Karpas-422 (cell line): ENCODE measurements at places on chromosomes 12 and 14. TPM values are rescaled to one million over a fixed set of nuclear protein-coding genes. Genes with fewer than 3 reads are reported as not detected.

GRCh38 chr12:45879363-45879895, 110.9 kb downstream of the SCAF11 start:
- DNase-seq = no peak
- H3K4me1 ChIP-seq = no peaks in the 10 kb centered on the region
- peaks cover 73% of the 10 kb centered on the region for H3K36me3 ChIP-seq
- H3K27ac ChIP-seq = no peak overlapping the region

- no peak overlapping the region for H3K27ac ChIP-seq
- H3K4me1 ChIP-seq = no peaks in the 10 kb centered on the region
- H3K4me3 ChIP-seq = no peak overlapping the region
- DNase-seq = peak; percentile 86
- H3K27me3 ChIP-seq = no peaks in the 10 kb centered on the region
- no peaks in the 10 kb centered on the region for H3K36me3 ChIP-seq
Measured at GRCh38 chr12:130013771-130014484, 110.1 kb upstream of the TMEM132D start.

DNA sequence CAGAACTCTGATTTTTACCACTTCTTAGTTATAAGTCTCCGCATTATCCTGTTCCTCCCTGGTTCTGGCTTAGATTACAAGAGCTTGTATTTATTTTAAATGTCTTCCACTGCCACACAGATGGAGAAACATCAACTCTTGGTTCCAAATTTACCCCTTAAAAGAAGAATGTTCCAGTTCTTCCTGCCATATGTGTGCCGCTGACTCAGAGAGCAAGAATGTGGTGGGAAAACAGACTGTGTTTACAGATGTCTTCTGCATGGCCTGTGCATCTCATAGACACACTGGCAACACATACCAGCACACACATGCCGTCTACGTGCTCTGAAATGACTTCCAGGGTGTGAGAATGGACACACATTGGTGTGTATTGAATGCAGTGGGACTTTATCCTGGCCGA, 383.0 kb downstream of the LRIG3 start:
- DNase-seq = no peak
- H3K36me3 ChIP-seq = no peaks in the 10 kb centered on the region
- H3K27me3 ChIP-seq = no peaks in the 10 kb centered on the region

- no peaks in the 10 kb centered on the region for H3K27me3 ChIP-seq
- H3K36me3 ChIP-seq = no peaks in the 10 kb centered on the region
- peak overlapping the region; percentile 3; the same call in 1 of the 2 replicates for H3K4me3 ChIP-seq
- H3K4me1 ChIP-seq = peaks cover 22% of the 10 kb centered on the region
Measured at GRCh38 chr14:76904740-76905569, 78.7 kb downstream of the LRRC74A start.

DNA sequence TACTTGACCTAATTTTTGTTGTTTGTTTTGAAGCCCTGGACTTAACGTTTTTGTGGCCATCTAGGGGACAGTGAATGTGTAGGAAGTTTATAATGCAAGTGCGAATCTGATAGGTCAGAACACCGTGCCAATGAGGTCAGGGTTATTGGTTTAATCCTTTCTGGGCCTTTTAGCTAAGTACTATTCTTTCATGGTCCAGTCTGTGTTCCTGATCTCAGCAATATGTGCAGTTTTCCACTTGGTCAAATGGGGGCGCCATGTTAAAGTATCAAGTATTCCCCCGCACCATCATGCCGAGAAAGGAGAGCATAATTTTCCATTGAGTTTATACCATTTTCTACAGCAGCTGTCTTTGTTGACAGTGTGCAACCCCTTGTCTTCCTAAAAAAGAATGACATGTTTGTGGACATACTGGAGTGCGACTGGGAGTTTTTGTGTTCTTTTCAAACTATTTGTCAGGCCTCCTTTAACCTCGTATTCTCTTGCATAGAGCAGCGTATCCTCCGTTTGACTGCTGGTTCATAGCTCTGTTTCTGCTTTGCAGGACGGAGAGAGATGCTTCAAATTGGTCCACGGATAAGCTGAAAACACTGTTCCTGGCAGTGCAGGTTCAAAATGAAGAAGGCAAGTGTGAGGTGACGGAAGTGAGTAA, 1.3 kb downstream of the AHSA1 start:
- peak; percentile 89 for DNase-seq
- H3K4me3 ChIP-seq = peak overlapping the region; percentile 94
- peak overlapping the region; percentile 89 for H3K27ac ChIP-seq
- H3K36me3 ChIP-seq = peaks cover 42% of the 10 kb centered on the region

GRCh38 chr12:105995961-105996431, 142.8 kb downstream of the NUAK1 start:
- H3K4me1 ChIP-seq = no peaks in the 10 kb centered on the region
- no peak overlapping the region for H3K4me3 ChIP-seq
- H3K27me3 ChIP-seq = no peaks in the 10 kb centered on the region
- no peak overlapping the region for H3K27ac ChIP-seq

DNA sequence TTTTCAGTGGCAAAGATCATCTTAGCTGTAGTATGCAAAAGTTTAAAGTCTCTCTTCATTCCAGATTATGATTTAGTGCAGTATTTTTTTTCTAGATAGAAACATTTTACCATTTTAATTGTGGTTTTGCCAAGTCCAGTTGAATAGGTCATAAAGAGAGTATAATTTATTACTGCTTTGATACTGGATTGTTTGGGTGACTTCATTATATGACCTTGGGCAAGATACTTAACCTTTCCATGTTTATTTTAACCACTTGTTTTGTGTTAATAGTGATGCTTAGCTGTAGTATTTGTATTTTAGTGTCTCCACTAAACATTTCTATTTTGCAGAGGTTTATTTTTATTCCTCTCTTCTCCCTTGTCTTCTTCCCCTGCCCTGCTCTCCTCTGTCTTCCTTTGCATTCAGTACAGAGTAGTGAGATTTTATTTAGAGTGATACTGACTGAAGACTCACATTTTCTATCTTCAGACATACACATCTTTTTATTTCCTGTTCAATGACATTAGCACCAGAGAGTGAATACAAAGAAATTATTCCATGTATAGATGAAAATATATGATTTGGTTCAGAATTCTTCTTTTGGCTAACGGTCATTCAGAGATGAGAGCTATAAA, 215.2 kb downstream of the ERC1 start:
- peak overlapping the region; percentile 43 for H3K4me3 ChIP-seq
- H3K36me3 ChIP-seq = no peaks in the 10 kb centered on the region
- peak; percentile 52 for DNase-seq
- H3K27me3 ChIP-seq = no peaks in the 10 kb centered on the region
- peaks cover 61% of the 10 kb centered on the region for H3K4me1 ChIP-seq
- H3K27ac ChIP-seq = peak overlapping the region; percentile 83

GRCh38 chr12:55974308-55974730, 441 bp downstream of the RAB5B start:
- no peaks in the 10 kb centered on the region for H3K27me3 ChIP-seq
- peaks cover 45% of the 10 kb centered on the region for H3K4me1 ChIP-seq
- peaks cover 6% of the 10 kb centered on the region; the same call in 1 of the 2 replicates for H3K36me3 ChIP-seq
- peak overlapping the region; percentile 76 for H3K27ac ChIP-seq
- H3K4me3 ChIP-seq = peak overlapping the region; percentile 94

GRCh38 chr12:24546661-24547060, 402.2 kb downstream of the BCAT1 start:
- H3K27me3 ChIP-seq = no peaks in the 10 kb centered on the region
- no peak for DNase-seq
- H3K27ac ChIP-seq = no peak overlapping the region
- H3K4me3 ChIP-seq = no peak overlapping the region

DNA sequence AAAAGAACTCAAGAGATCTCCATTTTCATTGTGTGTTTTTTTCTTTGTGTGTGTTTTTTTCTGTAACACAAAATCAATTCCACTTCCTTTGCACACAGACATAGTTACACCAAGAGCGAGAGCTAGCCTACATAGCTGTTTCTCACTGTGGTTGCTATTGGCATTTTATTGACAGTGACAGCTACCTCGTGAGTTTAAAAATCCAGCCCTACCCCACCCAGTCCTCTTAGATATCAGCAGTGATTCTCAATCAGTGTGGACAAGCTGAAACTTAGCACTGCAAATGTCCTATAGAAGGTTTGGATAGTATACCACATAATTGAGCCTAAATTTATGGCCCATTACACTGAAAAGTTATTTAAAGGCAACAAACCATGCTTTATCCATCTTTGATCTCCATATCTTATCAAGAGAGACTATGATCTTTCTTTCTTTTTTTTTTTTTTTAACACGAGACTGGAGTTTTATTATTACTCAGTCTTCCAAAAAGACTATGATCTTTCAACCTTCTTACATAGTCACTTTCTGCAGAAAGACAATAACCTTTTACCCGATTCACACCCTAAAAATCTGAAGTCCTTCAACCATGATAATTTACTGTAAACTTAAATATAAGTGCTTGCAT, 46.8 kb downstream of the ATP2B1 start:
- no peaks in the 10 kb centered on the region for H3K36me3 ChIP-seq
- H3K27ac ChIP-seq = no peak overlapping the region
- DNase-seq = no peak
- no peak overlapping the region for H3K4me3 ChIP-seq
- H3K27me3 ChIP-seq = no peaks in the 10 kb centered on the region

GRCh38 chr12:104083769-104084475, 19.6 kb downstream of the HCFC2 start:
- no peaks in the 10 kb centered on the region for H3K4me1 ChIP-seq
- H3K27me3 ChIP-seq = no peaks in the 10 kb centered on the region
- H3K27ac ChIP-seq = no peak overlapping the region
- DNase-seq = no peak
- peaks cover 8% of the 10 kb centered on the region; the same call in 1 of the 2 replicates for H3K36me3 ChIP-seq

- H3K4me1 ChIP-seq = no peaks in the 10 kb centered on the region
- no peak overlapping the region for H3K4me3 ChIP-seq
- no peaks in the 10 kb centered on the region for H3K36me3 ChIP-seq
- H3K27ac ChIP-seq = no peak overlapping the region
- no peaks in the 10 kb centered on the region for H3K27me3 ChIP-seq
Measured at GRCh38 chr12:116159175-116159574, 118.3 kb downstream of the MED13L start.

DNA sequence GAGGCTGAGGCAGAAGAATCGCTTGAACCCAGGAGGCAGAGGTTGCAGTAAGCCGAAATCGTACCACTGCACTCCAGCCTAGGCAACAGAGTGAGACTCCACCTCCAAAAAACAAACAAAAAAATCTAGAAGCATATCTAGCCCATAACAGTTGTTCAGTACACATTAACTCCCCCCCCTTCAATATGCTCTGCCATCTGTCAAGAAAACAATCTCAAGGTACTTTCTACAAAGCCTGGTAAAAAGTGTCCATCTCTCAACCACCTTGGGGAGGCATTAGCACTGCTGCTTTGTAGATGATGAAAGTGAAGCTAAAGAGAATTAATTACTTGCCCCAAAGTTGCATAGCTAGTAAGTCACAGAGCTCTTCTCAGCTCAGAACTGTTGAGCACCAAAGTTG, 24.9 kb downstream of the LGALS3 start:
- no peak overlapping the region for H3K4me3 ChIP-seq
- H3K36me3 ChIP-seq = peaks cover 73% of the 10 kb centered on the region
- no peak for DNase-seq

DNA sequence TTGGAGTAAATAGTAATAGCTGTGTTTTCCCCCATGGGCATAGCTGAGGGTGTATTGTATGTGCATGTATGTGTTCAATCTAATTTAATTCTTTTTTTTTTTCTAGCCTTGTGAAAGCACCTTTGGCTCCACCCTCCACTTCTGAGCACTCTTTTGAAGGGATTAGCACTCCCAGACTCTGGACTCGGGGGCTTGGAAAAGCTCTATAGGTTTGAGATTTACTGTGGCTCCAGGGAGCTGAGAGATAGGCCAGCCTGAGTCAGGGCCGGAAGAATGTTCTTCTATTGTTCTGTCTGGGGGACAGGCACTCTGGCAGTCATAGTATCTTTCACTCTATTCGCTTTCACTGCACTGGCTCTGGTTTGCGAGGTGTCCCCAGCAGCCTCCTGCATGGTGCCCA, 540.0 kb upstream of the TBX3 start:
- no peak for DNase-seq
- no peaks in the 10 kb centered on the region for H3K4me1 ChIP-seq
- no peaks in the 10 kb centered on the region; the same call in 1 of the 2 replicates for H3K27me3 ChIP-seq
- no peak overlapping the region for H3K27ac ChIP-seq
- no peak overlapping the region for H3K4me3 ChIP-seq
- no peaks in the 10 kb centered on the region for H3K36me3 ChIP-seq

DNA sequence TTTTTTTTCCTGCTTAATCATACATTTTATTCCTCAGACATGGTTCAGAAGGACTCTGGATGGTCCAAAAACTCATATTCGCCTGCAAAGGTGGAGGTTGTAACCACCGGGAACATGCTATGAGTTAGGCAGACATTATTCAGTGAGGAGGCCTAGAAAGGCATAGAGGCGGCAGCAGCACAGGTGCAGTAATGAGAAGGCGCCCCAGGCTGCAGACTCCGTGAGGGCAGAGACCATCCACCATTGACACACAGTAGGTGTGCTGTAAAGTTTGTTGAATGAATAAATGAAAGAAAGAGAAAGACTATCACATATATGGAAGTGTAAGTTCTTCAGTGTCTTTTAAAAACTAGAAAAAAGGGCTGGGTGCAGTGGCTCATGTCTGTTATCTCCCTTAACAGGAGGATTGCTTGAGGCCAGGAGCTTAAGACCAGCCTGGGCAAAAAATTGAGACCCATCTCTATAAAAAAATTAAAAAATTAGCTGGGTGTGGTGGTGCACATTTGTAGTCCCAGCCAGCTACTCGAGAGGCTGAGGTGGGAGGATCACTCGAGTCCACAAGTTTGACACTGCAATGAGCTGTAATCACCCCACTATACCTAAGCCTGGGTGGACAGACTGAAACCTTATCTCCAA, 34.5 kb upstream of the PTGR2 start:
- no peak for DNase-seq
- H3K27ac ChIP-seq = no peak overlapping the region
- H3K4me1 ChIP-seq = peaks cover 7% of the 10 kb centered on the region
- H3K4me3 ChIP-seq = no peak overlapping the region

GRCh38 chr12:117162167-117162539, 28.1 kb downstream of the FBXO21 start:
- no peaks in the 10 kb centered on the region for H3K27me3 ChIP-seq
- peaks cover 59% of the 10 kb centered on the region for H3K36me3 ChIP-seq
- no peaks in the 10 kb centered on the region for H3K4me1 ChIP-seq
- no peak for DNase-seq
- no peak overlapping the region for H3K27ac ChIP-seq

- H3K4me3 ChIP-seq = peak overlapping the region; percentile 32
- peak overlapping the region; percentile 89 for H3K27ac ChIP-seq
- no peaks in the 10 kb centered on the region for H3K27me3 ChIP-seq
- no peak for DNase-seq
- no peaks in the 10 kb centered on the region for H3K36me3 ChIP-seq
Measured at GRCh38 chr12:120121343-120121742, 4.8 kb upstream of the RAB35 start.

DNA sequence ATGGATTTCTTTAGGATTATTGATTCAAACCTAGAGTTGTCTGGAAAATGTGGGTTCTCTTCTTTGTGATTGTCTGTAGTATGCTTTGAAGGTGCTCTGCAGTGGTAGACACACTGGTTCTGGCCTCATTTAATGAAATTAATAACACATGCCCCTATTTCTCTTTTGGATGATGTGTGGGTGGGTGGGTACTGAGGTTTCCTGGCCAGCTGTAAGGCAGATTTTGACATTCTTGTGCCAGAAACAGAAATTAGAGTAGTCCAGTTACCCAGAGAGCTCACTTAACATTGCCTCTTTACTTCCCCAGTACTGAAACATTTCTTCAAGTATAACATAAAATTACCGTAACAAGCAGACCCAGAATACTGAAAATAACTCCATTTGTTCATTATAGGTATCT, 14.4 kb downstream of the TSFM start:
- peaks cover 33% of the 10 kb centered on the region for H3K36me3 ChIP-seq
- DNase-seq = no peak
- H3K4me1 ChIP-seq = no peaks in the 10 kb centered on the region
- no peaks in the 10 kb centered on the region for H3K27me3 ChIP-seq

NT5DC3 gene
- 1.5 and 1.7 TPM in 2 replicates for total RNA-seq

KLRK1 gene
- not detected in 2 replicates for total RNA-seq

COCH gene
- total RNA-seq = 26.5 and 33.7 TPM in 2 replicates

ESRRB gene
- total RNA-seq = 0.25 TPM in 1 of 2 replicates, not detected in the other

EIF2S3B gene
- total RNA-seq = 0.78 and 1.0 TPM in 2 replicates

DCN gene
- 612 and 1,580 TPM in 2 replicates for total RNA-seq
